Hematopoietic multipotent progenitor cell treated with erythropoietin and hydrocortisone succinate and interleukin-3 and kit ligand, for 4 days (in vitro differentiated cells): ENCODE measurements at places on chromosomes 3 and 15.

GRCh38 chr15:37095770-37096557, 4.4 kb downstream of the MEIS2 start:
- no peak for DNase-seq

- DNase-seq = peak; percentile 42
These were observed 336.1 kb downstream of the FOXP1 start for GRCh38 chr3:71247221-71247957.

GRCh38 chr3:4993276-4994143, 14.3 kb downstream of the BHLHE40 start:
- no peak for DNase-seq

GRCh38 chr3:145869958-145870357, 291.0 kb downstream of the PLOD2 start:
- DNase-seq = no peak

DNA sequence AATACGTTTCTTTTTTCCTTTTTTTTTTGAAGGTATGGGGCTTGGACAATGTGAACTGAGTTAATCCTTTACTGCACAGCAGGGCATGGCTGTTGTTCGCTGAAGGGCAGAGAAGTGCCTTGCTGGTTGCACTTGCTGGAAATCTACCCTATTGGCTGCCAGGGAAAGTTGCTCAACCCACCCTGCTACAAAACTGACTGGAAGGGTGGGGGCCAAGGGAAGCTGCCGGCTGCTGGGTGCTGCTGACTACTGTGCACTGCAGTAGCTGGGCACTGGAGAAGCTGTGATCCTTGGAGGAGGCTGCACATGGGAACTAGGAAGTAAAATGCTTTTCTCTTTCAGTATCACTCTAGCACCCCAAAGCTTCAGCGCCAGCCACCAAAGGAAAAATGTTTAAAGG, 70.5 kb downstream of the ETV5 start:
- no peak for DNase-seq

- no peak for DNase-seq
These were observed 166.6 kb upstream of the BHLHE40 start for GRCh38 chr3:4812591-4812990.

DNA sequence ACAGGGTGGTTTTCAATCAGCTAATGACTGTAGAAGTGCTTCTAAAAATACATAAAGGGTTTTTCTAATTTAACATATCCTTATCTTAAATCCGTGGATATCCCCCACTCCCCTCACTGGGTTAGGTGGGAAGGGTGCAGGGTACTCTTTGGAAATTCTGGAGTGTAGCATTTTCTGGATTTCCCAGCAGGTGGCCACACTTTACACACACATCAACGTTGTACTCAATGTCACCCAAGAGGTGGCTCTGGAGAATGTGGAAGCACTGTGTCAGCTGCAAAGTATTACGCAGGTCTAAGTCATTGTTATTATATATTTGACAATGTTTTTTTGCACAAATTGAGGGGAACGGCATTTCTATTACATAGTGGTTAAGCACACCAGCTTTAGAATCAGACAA, 168.8 kb downstream of the CHDH start:
- peak; percentile 66 for DNase-seq

GRCh38 chr15:29596266-29596665, 226.0 kb downstream of the TJP1 start:
- DNase-seq = peak; percentile 11

- DNase-seq = no peak
These were observed 40.2 kb upstream of the SLC6A11 start for GRCh38 chr3:10775828-10776227.
